ENCODE measurements at places on chromosomes 1 and 21. TPM values are rescaled to one million over a fixed set of nuclear protein-coding genes. Genes with fewer than 3 reads are reported as not detected.

- no peak overlapping the region for H3K4me3 ChIP-seq
- H3K27me3 ChIP-seq = no peaks in the 10 kb centered on the region
- no peaks in the 10 kb centered on the region for H3K4me1 ChIP-seq
- no peak overlapping the region for H3K27ac ChIP-seq
Observed at GRCh38 chr1:244376126-244376525, 75.6 kb downstream of the ADSS2 start.

DNA sequence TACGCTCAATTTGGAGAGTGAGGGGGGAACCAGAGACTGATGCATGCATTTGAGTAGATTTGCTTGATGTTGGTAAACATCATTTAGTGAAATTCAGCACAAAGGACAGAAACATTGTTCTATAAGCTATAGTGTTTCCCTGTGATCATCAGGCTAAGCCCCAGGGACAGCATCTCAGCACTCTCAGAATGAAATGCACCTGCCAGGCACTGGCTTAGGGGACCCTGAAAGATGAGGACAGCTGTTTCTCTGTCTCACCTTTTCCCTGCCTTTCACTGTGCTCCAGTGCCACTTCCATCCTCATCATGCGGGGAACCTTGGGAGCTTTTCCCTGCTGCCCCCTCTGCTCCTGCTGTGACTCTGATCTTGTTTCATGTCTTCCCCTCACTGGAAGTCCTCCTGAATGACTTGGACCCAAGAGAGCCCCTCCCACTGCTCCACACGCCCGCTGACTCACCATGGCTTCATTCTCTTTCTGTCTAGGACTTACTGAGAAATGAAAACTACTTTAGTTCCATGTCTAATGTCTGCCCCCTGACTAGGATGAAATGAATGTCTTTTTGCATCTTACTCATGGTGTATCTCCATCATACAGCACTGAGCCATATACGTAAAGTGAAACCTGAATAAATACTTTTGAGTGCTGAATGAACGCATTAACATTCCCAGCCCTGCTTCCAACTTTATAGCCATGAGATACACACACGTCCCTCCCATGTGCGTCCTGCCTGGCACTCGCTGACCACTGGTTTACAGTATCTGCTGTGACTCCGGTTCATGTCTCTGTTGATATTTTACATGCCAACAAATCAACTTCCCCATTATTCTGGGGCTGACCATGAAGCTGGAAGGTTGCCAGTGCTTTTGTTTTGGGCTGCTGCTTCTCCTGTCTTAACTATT is 182.0 kb downstream of the PCP4 start:
- no peak overlapping the region for H3K4me3 ChIP-seq
- no peak for DNase-seq
- H3K27me3 ChIP-seq = no peaks in the 10 kb centered on the region
- no peaks in the 10 kb centered on the region for H3K36me3 ChIP-seq
- no peak overlapping the region for H3K27ac ChIP-seq

DNA sequence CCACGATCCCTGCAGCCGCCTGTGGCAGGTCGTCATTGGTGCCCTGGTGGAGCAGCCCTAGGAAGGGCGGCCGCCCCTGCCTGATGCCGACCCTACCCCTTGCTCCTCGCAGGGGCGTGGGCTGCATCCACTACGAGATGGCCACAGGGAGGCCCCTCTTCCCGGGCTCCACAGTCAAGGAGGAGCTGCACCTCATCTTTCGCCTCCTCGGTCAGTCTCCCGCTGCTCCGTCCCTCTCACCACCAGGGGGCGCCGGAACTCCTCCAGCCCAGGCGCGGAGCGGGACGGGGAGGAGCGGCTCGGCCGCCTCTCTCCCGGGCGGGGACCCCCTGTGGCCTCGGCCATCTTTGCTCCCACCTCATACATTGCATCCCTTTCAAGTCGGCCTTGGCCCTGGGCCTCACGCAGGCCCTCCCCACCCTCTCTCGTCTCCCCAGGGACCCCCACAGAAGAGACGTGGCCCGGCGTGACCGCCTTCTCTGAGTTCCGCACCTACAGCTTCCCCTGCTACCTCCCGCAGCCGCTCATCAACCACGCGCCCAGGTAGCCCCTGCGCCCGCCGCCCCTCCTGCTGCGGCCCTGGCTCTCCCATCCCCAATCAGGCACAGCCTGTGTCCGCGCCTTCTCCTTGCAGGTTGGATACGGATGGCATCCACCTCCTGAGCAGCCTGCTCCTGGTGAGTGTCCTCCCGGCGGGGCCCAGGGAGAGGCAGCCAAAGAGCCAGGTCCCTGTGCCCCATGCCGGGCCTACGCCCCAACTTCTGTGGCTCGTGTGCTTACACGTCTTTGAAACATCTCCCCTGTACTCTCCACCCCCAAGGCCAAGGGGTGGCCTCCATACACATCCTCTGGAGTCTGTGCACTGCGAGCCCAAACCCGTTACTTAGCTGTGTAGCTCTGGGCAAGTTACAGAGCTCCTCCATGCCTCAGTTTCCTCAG is 24.7 kb downstream of the CDK18 start:
- peak overlapping the region; percentile 17 for H3K4me3 ChIP-seq
- DNase-seq = peak; percentile 67
- peaks cover 12% of the 10 kb centered on the region for H3K4me1 ChIP-seq
- H3K27me3 ChIP-seq = no peaks in the 10 kb centered on the region
- no peak overlapping the region for H3K27ac ChIP-seq
- H3K36me3 ChIP-seq = no peaks in the 10 kb centered on the region

DNA sequence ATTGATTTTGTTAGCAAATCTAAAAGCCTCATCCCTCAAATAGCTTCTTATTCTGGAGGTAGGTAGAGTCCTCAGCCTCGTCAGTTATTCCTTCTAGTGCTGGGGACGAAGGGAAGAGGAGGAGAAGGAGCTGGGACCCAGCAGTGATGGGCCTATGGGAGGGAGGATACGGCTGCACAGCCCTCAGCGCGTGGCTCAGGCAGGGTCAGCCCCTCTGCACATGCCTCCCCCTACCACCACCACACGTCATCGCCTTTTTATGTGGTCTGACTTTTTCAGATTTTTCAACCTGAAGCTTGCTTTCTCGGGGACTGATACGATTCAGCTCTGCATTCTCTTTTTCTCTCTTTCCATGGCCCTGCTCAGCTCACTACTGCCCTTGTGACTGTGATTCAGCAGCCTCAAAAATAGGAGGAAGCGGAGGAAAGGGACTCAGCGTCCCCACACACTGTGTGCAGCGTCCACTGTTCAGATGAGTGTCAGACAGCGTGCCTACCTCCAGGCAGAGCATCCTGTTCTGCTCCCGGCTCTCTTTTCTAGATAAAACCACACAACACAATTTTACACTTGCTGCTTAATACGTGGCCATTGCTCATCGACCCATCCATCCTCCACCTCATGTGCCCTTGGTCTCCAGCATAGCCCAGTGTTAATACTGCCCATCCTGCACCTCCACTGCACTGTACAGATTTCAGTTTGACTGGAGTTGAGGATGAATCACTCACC is 827 bp downstream of the OR2B11 start:
- no peaks in the 10 kb centered on the region for H3K36me3 ChIP-seq
- no peak overlapping the region for H3K4me3 ChIP-seq
- no peak for DNase-seq
- H3K4me1 ChIP-seq = no peaks in the 10 kb centered on the region
- no peak overlapping the region for H3K27ac ChIP-seq
- H3K27me3 ChIP-seq = no peaks in the 10 kb centered on the region

DNA sequence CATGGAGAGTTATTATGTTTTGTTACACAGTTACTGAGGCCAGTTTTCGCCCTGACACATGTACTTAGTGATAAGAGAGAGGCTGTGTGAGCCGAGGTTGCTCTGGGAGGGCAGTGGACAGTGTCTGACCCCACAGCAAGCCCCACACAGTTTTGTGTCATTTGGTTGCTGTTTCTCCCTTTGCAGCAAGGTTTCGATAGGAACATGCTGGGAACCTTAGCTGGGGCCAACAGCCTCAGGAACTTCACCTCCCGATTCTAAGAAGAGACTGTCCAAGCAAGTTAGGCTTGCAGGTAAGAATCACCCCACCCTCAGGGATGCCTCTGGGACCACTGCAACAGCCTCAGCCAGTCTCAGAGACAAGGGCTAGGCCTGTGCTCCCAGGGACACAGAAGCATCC is 45.3 kb downstream of the PKP1 start:
- no peaks in the 10 kb centered on the region for H3K36me3 ChIP-seq
- H3K27me3 ChIP-seq = no peaks in the 10 kb centered on the region
- no peaks in the 10 kb centered on the region for H3K4me1 ChIP-seq
- DNase-seq = no peak
- H3K4me3 ChIP-seq = no peak overlapping the region

GRCh38 chr1:117698398-117699160 is 92.7 kb downstream of the TENT5C start:
- H3K27me3 ChIP-seq = no peaks in the 10 kb centered on the region
- no peak overlapping the region for H3K4me3 ChIP-seq
- no peaks in the 10 kb centered on the region for H3K36me3 ChIP-seq

DNA sequence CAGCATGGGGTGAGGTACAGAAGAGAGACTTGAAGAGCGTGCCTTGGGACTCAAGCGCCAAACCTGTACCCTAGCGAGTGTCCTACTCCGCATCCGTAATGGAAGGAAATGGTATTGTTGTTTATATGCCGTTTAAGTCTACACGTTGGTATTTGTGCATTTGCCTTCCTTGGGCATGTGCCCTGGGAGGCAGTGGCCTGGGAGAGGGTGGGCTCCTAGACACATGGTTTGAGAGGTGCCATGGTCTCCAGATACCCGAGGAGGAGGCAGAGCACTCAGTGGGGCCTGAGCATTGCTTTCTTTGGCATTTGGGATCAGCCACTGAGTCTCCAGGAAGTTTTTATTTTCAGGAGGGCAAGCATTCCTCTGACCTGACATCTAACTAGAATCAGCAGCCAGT is 6.5 kb downstream of the ZNF672 start:
- H3K4me1 ChIP-seq = peaks cover 16% of the 10 kb centered on the region
- no peak for DNase-seq

ELF3 gene
- under 0.01 TPM for total RNA-seq

DNA sequence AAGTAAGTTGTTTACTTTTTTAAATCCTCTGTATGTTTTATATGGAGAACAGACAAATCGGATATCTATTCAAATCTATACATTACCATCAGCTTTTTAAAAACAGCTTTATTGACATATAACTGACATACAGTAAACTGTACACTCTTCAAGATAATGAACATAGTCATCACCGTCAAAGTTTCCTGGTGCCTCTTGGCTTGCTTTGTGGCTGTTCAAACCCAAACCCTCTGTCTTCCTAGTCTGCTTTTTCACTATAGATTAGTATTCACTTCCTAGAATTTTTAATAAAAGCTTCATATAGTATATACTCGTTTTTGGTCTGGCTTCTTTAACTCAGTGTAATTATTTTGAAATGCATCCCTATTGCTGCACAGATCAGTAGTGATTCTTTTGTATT is 56.4 kb upstream of the TPTE start:
- DNase-seq = no peak
- H3K27me3 ChIP-seq = no peaks in the 10 kb centered on the region
- H3K4me3 ChIP-seq = no peak overlapping the region
- no peaks in the 10 kb centered on the region for H3K36me3 ChIP-seq
- no peaks in the 10 kb centered on the region for H3K4me1 ChIP-seq

DNA sequence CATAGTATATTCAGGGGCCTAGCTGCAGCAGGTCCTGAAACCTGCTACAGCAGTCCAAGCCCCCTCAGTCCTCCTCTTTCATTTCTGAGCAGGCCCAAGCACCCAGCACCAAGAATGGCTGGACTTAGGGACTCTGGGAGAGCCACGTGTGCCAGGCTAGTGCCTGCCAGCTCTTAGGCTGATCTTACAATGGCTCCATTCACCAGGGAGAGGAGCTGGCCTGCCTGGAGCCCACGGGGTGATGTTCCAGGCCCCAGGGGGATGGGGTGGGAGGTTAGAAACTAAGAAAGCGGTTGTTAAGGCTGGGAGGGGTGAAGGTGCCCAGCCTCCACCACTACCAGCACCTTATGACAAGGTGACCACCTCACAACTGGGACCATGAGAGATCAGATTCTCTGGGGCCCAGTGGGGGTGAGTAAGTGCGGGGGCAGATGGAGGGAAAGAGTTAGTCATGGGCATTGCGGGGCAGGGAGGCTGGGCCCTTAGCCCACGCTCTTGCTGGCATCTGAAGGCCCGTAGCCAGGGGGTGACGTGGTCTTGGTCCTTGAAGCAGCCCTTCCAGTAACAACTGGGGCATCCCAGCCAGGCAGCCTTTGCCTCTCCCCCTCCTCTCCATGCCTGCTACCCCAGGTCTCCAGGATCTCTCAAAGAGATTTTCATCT is 30.3 kb upstream of the CLIC4 start:
- peak; percentile 42 for DNase-seq
- H3K36me3 ChIP-seq = no peaks in the 10 kb centered on the region
- peak overlapping the region; percentile 91 for H3K27ac ChIP-seq

DMBX1 gene
- total RNA-seq = not detected

DNA sequence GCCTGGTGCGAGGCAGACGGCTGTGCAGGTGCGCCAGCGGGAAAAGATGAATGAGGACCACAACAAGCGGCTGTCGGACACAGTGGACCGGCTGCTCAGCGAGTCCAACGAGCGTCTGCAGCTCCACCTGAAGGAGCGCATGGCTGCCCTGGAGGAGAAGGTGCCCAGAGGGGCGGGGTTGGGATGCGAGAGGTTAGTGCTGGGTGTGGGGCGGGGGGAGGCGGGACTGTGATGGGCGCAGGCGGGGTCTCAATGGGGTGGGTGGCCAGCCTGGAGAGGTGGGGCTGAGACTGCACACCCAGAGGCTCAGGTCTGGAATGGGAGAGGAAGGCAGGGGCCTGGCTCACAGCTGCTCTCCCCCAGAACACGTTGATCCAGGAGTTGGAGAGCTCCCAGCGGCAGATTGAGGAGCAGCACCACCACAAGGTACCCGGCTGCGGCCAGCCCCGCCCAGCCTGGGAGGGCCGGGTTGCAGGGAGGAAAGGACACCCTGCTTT is 22.3 kb downstream of the PPFIA4 start:
- no peak for DNase-seq
- no peaks in the 10 kb centered on the region for H3K36me3 ChIP-seq
- no peak overlapping the region for H3K27ac ChIP-seq
- no peak overlapping the region for H3K4me3 ChIP-seq
- no peaks in the 10 kb centered on the region for H3K4me1 ChIP-seq

GRCh38 chr1:27225621-27226020 is 8.8 kb upstream of the WDTC1 start:
- no peaks in the 10 kb centered on the region for H3K36me3 ChIP-seq
- H3K4me1 ChIP-seq = no peaks in the 10 kb centered on the region
- DNase-seq = no peak
- no peak overlapping the region for H3K4me3 ChIP-seq
- no peaks in the 10 kb centered on the region for H3K27me3 ChIP-seq
- no peak overlapping the region for H3K27ac ChIP-seq

TIAM1 gene
- 25.3 TPM for total RNA-seq

GRCh38 chr1:79692519-79692918 is 686.0 kb upstream of the ADGRL4 start:
- no peaks in the 10 kb centered on the region for H3K27me3 ChIP-seq
- H3K27ac ChIP-seq = no peak overlapping the region
- H3K4me3 ChIP-seq = no peak overlapping the region
- DNase-seq = no peak

DNA sequence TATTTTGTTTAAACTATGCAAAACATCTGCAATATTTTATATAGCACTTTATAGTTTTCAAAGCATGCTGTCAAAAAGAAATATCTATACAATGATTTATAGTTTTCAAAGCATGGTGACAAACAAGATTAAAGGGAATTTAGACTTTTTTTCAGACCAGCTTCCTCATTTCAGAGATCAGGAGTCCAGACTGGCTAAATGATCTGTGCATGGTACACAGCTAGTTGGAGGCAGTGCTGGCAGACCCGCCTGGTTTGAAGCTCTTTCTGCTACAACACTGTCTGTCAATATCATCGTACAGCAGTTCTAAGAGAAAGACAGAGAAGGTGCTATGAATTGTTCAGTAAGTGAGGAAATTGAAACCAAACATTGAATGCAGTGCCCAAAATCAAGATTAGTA is 479.0 kb downstream of the PTBP2 start:
- H3K27ac ChIP-seq = no peak overlapping the region
- H3K27me3 ChIP-seq = no peaks in the 10 kb centered on the region
- H3K4me1 ChIP-seq = no peaks in the 10 kb centered on the region
- H3K4me3 ChIP-seq = no peak overlapping the region
